ENCODE measurements at places on chromosomes 16 and 17.

GRCh38 chr16:67927131-67927941, 4.3 kb downstream of the CTRL start:
- DNase-seq: no peak

- no peak for DNase-seq
Observed at GRCh38 chr16:85579191-85579590, 33.9 kb upstream of the GSE1 start.

GRCh38 chr17:17725752-17726457, 44.6 kb downstream of the RAI1 start:
- no peak for DNase-seq

DNA sequence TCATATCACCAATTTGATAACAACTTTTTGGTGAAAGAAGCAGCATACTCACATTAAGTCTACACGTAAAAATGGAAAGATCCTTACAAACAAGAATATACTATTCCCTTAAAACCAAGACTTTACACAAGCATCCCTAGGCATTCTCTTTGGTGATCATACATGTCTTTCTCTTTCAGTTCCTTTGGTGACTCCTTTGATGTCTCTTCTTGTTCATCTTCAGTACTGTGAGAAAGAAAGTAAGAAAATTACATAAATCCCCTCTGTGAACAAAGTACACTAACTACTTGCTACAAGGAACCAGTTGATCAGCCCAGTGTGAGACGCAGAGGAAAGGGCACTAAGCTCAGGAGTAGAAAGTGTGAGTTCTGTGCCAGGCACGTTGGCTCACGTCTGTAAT, 59.6 kb upstream of the MTMR4 start:
- DNase-seq: no peak

- no peak for DNase-seq
Observed at GRCh38 chr16:51172368-51172767, 21.3 kb upstream of the SALL1 start.

GRCh38 chr16:4498546-4499195, 22.5 kb downstream of the HMOX2 start:
- DNase-seq: no peak
